ENCODE measurements at places on chromosomes 2 and 18.

DNA sequence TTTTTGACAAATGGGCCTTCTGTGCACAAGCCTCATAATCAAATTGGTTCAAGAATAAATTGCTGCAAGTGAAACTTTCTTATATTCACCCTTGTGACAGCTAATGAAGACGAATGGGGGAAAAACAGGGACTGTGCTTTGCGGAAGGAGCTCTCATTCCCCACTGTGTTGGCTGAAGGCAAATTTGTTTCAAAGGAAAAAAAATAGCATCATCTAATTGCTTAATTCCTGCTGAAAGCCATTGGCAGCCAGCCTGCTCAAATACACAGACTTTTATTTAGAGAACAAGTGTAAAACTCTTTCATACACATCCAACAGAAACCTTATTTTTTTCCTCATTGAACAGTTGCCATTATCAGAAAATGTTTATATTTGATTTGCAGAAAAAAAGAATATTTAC lies 172.3 kb downstream of the ARL6IP6 start:
- DNase-seq = no peak

GRCh38 chr2:119117408-119117807 lies 41.1 kb downstream of the C1QL2 start:
- no peak for DNase-seq

GRCh38 chr2:204027091-204027490 lies 90.5 kb downstream of the ICOS start:
- no peak for DNase-seq

DNA sequence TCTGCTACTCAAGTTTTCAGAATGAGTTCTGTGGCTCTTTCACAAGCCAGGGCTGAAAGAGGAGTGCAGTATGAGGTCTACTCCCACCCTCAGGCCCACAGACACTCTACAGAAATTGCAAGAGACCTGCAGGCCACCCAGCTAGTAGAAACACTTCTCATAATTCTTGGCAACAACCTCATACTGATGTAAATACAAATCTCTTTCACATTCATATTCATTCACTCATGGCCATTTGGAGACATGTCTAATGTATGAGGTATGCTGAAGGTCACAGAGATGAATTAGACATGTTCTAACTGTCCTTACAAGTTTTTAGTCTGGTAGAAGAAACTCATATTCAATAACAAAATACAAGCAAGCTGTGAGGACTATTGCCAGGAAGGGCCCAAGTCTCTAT lies 83.8 kb upstream of the KLHL29 start:
- no peak for DNase-seq

DNA sequence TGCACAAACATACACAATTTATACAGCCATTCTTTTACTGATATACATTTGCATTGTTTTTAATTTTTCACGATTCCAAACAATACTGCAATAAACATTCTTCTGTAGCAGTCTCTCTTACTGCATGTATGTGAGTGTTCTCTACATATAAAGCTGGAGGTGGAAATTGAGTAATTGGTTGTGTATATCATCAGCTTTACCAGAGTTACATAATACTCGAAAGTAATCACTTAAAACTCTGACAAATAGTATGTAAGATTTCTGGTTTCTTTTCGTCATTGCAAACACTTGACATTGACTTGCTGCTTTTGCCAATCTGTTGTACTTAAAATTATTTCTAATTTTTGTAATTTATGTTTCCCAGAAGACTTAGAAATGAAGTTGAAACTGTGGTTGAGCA lies 110.2 kb downstream of the TDRD15 start:
- no peak for DNase-seq

GRCh38 chr2:9637330-9637729 lies 6.5 kb upstream of the YWHAQ start:
- DNase-seq = no peak

GRCh38 chr2:226862623-226863022 lies 26.8 kb downstream of the RHBDD1 start:
- DNase-seq = no peak

DNA sequence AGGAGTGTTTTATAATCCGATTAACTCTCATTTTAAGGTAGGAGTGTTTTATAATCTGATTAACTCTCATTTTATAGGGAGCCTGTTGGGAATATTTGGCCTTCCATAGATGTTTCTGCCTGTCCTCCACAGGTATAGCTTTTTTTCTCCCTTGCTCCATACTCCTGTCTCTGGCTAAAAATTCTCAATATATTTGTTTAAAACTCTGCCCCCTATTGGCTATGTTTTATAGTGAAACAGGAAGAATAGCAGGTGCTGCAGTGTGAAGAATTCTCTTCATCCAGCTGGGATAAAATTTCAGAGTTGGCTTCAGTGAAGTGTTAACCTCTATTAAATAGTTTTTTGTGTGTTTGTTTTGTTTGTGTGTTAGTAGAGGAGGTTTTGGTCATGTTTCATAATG lies 1046.0 kb upstream of the TMEFF2 start:
- no peak for DNase-seq

DNA sequence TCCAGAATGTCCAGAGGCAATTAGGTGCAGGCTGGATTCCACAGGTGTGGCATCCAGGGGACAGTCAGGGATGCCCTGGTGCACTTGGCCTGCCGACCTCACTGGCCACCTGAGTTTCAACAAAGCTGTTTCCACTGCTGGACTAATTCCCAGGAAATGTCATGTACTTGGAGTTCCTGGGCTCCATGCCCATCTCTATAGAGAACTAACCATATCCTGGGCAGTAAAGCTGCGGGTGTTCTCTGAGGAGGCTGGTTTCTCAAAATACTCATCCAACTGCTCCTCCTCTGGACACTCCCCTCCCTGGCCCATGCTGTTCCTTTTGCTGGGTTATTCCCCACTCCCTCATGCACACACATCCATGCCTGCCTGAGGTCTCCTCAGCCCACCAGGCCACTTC lies 161.9 kb upstream of the SKOR2 start:
- no peak for DNase-seq

Data from stimulated activated CD4-positive, alpha-beta T cell treated with anti-CD3 and anti-CD28 coated beads, Interleukin-15, amount 100 ng/mL, for 1 hour (primary cell).